ELR (cell line): ENCODE measurements at places on chromosomes 7 and 10.

DNA sequence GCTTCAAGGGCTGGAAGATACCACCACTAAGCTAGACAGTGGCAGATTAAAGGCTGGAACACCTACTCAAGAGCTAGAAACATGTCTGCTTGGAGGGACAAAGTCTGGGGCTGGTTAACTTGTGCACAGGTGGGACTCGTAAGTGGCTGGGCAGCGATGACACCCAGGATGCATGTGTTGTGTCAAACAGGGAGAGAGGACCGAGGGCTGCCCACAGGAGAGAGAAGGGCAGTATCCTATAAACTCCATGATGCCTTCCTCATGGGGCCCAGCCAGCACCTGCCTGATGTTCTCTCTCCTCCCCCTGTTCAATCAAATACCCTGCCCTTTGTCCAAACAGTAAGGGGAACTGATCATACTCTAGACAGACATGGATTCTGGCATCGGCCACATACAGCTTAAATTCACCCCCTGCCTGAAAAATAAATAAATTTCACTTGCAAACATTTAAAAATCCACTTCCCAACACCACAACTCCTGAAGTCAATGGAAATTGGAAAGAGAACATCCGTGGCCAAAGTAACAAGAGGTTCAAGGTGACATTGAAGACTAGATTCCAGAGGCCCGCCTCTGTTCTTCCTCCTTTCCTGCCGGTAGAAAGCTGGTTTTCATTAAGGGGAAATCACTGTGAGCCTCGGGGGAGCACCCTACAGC lies 50.6 kb downstream of the CHST15 start:
- no peak for DNase-seq

DNA sequence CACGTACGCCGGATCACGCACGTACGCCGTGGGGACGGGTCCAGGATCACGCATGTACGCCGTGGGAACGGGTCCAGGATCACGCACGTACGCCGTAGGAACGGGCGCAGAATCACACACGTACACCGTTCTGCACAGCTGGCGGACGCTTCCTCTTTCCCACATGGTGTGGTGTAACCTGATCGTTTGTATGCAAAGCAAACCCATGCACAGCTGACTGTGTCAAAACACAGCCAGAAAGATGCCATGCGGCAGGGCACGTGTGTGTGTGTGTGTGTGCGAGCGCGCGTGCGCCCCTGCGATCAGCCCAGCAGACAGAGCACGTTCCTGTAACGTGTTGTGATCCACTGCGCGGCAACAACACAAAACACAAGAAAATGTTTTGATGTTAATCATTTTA lies 573.6 kb downstream of the DNAJB6 start:
- no peak for DNase-seq

- DNase-seq: no peak
Observed at GRCh38 chr7:114310345-114311110, 104.1 kb upstream of the FOXP2 start.

DNA sequence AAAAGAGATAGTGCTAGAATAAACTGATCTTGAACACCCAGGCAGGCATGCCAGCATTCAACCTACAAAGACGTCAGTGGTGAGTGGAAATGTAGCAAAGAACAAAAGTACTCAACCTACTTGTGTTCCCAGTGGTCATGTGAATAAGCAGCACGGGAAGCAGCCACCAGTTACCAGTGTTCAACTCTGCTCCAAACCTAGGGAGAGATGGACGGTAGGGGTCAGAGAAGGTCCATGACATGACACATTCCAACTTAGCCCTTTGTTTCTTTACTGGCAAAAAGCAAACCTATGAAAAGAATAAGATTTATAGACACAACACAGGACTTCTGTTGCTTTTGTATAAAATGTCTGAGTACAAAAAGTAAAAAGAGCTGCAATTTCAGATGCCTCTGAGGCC lies 511.4 kb downstream of the XPNPEP1 start:
- DNase-seq: no peak

DNA sequence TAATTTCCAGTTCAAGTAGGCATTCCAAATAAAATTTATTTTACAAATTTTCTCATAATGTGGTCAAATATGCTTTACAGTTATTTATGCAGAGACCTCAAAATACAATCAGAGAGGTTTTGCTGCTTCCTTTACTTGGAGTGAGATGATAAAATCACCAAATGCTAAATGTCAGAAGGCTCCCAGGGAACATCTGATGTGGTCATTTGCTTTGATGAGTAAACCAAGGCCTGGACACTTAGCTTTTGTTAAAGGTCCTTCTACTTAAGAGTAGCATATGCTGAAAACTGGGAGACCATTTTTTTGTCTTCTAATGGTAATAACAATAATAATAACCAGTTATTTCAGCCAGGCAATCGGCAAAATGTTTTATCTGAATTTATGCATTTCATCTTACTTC lies 60.6 kb upstream of the AKR1E2 start:
- DNase-seq: peak; percentile 69

DNA sequence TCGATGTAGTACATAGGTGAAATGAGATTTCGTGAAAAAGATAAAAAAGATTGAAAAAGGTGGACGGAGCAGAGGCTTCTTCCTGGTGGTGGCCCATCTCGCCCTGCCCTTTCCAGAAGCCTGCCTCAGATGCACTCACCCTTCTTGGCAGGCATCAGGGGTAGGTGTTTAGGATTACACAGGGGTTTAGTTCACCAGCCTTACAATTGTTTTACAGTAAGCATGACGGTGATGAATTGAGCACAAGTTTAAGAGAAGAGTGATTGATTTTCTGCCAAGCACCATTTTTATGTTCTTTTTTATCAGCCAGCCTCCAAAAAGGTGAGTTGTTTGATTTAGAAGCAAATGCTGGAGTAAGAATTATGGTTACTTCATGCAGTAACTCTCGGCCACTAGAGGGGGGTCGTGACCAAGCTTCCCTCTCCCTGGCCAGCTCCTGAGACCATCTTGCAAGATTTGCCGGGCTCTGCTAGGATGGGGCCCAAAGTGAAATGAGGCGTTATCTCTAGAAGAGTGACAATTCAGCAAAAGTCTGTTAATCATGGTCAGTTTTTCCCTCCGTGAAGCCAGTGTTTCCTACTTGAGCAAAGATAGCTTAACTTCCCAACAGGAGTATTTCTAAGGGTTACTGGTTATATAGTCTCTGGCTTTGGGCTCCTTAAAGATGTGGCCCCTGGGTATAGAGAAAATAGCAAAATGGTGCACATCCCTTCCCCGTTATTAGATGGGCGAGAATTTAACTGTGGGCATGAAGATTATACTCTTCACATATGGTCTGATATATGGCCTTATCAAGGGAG lies 228.8 kb downstream of the BMPER start:
- peak; percentile 81 for DNase-seq

DNA sequence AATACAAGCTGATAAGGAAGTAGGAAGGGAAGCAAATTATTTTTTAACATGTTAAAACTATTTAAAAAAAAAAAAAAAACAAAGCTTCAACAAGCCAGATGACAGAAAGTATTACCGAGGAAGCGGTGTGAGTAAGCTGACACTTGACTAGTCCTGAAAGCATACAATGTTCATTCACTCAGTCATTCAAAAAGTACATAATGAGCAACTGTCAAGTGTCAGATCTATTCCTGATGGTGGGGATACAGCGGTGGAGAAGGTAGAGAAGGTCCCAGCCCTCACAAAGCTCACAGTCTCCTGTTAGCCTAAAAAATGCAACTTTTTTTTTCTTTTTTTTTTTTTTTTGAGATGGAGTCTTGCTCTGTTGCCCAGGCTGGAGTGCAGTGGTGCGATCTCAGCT lies 40.0 kb downstream of the RAPGEF5 start:
- DNase-seq: no peak
